ENCODE measurements at places on chromosomes 5 and 9. TPM values are rescaled to one million over a fixed set of nuclear protein-coding genes. Genes with fewer than 3 reads are reported as not detected.

HTR4 gene
- 0.59 TPM for total RNA-seq

- ATAC-seq: no peak
Measured at GRCh38 chr9:68631811-68632210, 73.2 kb upstream of the PIP5K1B start.

DNA sequence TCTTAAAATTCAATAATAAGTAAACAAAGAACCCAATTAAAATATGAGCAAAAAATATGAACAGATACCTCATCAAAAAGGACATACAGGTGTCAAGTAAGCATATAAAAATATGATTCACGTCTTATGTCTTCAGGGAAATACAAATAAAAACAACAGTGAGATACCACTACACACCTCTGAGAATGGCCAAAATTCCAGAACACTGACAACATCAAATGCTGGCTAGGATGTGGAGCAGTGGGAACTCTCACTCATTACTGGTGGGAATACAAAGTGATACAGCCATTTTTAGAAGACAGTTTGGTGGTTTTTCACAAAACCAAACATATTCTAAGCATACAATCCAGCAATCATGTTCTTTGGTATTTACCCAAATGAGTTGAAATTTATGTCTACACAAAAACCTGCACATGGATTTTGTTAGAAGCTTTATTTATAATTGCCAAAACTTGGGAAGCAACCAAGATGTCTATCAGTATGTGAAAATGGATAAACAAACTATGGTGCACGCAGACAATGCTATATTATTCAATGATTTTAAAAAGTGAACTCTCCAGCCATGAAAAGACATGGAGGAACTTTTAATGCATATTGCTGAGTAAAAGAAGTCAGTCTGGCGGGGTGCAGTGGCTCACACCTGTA, 252.3 kb downstream of the NR3C1 start:
- ATAC-seq: no peak

GRCh38 chr9:121822093-121823085, 171.0 kb downstream of the DAB2IP start:
- ATAC-seq: no peak

Measured in motor neuron (in vitro differentiated cells).